Psoas muscle (tissue), 8 donors: ENCODE measurements at places on chromosomes 16 and 17.

- no peak for DNase-seq
- H3K4me1 ChIP-seq, result no peaks in the 10 kb centered on the region
- no peaks in the 10 kb centered on the region for H3K36me3 ChIP-seq
- no peak overlapping the region for H3K27ac ChIP-seq
- H3K27me3 ChIP-seq, result peaks cover 19% of the 10 kb centered on the region
These were observed 44.1 kb downstream of the CCDC42 start for GRCh38 chr17:8700546-8700945.

DNA sequence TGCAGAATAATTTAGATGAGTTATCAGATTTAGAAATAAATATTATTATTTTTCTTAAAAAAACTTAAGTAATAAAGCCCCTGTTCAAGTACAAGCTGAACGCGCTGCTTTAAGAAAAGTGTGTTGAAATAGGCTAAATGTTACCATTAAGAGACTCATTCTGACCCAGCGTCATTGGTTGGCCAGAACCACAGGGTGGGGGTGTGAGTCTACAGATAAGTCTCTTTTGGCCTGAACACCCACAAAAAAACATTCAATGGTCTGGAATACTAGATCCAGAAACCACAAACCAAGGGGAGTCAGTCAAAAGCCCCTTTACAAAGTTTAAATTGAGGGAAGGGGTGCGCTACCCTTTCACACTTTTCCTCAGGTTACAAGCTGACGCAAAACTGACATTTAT, 776.1 kb downstream of the KCNJ2 start:
- no peaks in the 10 kb centered on the region for H3K36me3 ChIP-seq
- DNase-seq, result no peak
- H3K27ac ChIP-seq, result no peak overlapping the region
- no peak overlapping the region for H3K4me3 ChIP-seq
- H3K4me1 ChIP-seq, result no peaks in the 10 kb centered on the region

DNA sequence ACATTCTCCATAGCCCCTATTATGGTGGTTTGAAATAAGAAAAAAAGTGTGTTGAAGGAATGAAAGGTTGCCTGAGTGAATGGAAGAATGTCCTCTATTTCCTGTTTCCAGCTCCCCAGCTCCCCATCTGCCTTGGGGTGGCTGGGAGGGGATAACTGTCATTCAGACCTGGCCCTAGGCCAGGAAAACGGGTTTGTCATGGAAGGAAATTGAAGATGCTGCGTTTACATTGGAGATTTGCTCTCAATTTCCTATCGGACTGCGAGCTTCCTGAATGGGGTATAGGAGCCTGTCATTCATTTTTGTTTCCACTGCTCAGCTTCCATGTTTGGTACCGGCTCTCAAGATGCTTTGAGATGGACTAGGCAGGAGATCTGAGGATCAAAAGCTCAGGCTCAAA, 2.2 kb upstream of the FZD2 start:
- H3K4me3 ChIP-seq, result no peak overlapping the region
- no peak overlapping the region for H3K27ac ChIP-seq

- H3K4me1 ChIP-seq, result peaks cover 9% of the 10 kb centered on the region
- DNase-seq, result no peak
- H3K27me3 ChIP-seq, result no peaks in the 10 kb centered on the region
- H3K27ac ChIP-seq, result no peak overlapping the region
These were observed 4.9 kb upstream of the PHAF1 start for GRCh38 chr16:67104845-67105244.

DNA sequence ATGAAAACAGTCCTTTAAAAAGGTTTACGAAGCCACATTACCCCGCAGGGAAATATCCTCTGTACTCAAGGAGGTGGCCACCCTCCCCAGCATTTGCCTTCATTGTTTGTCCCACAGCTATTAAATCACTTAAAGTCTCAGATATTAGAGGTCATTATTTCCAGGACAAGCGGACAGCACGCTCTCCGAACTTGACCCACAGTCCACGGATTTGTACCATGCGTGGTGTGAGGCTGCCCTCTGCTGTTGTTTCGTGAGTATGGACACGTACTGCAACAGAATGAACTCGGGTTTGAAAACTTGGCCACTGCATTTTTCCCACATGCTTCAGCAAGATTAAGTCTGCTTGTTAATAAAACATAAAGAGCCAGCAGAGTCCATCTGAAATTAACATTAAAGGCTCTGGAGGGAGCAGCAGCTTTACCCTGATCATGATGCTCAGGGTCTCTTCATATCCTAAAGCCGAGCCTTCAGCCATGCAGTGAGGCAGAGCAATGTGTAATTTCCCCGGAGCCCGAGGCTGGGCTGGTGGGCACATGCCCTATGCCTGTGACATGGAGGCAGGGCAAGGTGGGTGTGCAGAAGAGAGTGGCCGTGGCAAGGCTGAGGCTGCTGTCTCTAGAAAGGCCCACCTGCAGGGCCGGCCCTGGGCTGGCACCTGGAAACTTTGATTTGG, 19.7 kb downstream of the MEAK7 start:
- peak; percentile 51 for DNase-seq
- H3K4me3 ChIP-seq, result no peak overlapping the region
- peaks cover 61% of the 10 kb centered on the region for H3K36me3 ChIP-seq
- peaks cover 6% of the 10 kb centered on the region for H3K4me1 ChIP-seq
- no peak overlapping the region for H3K27ac ChIP-seq
